ENCODE measurements at places on chromosomes 2 and 18.

- DNase-seq = no peak
Measured at GRCh38 chr2:126649101-126649500, 6.9 kb upstream of the GYPC start.

GRCh38 chr2:65742977-65743376, 310.6 kb upstream of the SPRED2 start:
- DNase-seq = no peak

DNA sequence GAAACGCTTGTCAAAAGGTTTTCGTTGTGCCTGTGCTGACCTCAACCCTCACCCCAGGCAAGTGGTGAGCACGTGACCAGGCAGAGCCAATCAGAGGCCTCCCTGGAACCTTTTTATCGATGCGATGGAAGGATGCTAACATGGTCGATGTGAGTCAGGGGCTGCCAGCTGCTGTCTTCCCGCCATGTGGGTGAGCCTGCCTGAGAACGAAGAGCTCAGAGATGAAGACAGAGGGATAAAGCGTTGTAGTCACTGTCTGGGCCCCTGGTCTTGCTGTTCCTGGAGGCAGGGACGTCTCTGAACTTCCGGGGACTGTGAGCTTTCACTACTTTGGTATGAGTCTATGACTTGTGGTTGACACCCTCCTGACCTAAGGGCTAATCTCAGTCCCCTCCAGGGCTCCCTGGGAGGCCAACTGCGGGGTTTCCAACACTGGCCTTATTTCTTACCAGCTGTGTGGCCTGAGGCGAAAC, 18.6 kb downstream of the DNMT3A start:
- DNase-seq = no peak

DNA sequence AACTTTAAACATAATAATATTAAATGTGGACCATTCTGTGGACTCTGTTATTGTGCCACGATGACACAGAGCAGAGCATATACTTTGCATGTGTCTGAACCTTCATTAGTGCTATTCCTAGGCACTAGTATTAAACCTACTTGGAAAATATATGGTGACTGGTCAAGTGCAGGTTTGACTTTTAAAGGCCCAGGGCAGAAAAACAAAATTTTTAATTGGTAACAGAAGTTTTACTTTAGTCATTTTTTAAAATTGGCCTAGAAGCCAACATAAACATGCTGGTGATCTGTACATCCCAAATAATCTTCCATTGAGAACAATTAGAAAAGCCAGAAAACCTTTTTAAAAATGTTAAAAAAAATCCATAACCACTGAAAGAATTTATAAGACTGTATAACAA, 16.6 kb downstream of the LDAH start:
- DNase-seq = no peak

DNA sequence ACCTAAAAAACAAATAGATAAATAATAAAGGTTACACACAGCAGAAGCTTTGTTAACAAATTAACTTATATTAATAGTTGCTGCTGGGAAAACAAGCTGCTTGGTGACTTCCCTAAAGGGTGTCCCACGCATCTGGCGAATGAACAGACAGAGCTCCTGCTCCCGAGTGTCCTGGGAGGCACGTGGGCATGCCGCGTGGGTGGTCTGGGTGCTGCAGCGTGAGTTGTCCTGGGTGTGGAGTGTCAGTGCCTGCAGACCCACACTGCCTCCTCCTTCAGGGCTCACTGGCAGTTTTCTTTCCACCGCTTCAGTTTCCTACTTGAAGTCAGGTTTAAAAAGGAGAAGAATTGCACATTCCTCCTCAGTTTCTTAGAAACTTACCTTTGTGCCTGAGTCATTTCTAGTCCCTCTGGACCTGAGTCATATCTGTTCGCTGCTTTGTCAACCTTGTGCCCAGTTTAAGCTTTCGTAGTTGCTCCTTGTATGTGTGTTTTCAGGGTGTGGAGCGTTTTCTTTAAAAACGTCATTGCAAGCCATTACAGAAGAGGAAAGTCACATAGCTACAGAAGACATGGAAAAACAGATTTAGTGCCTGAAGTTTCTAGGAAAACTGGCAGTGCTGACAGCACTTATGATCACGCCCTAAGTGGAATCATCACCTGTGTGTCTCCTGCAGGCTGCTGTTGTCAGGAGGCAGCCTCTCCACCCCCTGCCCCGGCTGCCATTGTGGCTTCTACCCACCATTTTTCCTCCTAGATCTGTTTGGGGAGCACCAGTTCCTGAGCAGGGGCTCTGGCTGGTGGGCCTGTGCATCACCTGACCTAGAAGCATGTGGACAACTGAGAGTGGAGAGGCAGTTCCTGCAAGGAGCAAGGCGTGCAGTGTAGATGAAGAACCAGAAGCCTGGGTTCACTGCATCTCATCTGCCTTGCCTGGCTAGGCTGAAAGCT, 24.5 kb downstream of the IMPA2 start:
- DNase-seq = no peak

- no peak for DNase-seq
Measured at GRCh38 chr2:102241616-102242305, 54.9 kb downstream of the IL1RL2 start.

GRCh38 chr2:14673351-14673875, 40.9 kb downstream of the LRATD1 start:
- no peak for DNase-seq

DNA sequence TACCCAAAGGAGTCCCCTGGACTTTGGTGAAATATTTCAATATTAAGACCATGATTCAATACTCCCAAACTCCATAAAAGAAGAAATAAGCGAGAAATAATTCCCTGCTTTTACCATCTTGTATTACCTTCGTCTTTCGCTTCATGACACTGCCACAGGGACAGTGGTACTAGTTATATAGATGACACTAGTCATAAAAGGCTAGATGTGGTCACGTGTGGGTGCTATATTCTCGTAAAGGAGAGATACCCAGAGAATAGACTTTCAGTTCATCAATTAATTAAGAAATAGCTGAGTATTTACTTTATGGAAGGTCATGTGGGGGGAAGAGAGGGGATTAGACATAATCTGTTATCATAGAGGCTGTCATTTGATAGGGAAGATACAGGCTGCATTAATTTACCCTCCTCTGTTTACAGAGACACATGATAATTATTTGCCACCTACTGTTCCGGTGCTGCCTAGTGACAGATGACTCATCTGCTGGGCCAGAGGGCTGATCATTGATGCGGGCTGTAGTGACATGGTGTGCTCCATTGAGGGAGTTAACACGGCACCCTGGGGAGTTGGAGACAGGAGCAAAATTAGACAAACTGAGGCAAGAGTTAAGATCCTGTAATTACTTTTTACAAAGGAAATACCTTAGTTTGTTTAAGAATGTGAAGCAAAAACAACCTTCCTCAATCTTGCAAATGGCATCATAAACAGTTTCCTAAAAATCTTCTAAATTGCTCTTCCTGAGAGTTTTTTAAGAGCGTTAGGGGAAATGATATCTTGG, 78.2 kb upstream of the ITGB6 start:
- no peak for DNase-seq
